H1 (cell line): ENCODE measurements at places on chromosomes 12 and 14. TPM values are rescaled to one million over a fixed set of nuclear protein-coding genes. Genes with fewer than 3 reads are reported as not detected.

The RAB15 gene
- 38.8 and 63.4 TPM in 2 replicates for polyA plus RNA-seq

The KLHDC2 gene
- 24.7 and 32.9 TPM in 2 replicates for polyA plus RNA-seq

The TGM1 gene
- 1.8 and 4.1 TPM in 2 replicates for polyA plus RNA-seq

The ARG2 gene
- polyA plus RNA-seq, result 52.8 and 59.1 TPM in 2 replicates

The SCNN1A gene
- 156 and 192 TPM in 2 replicates for polyA plus RNA-seq

The CCT2 gene
- polyA plus RNA-seq, result 153 and 244 TPM in 2 replicates

The CDK17 gene
- 5.5 and 5.8 TPM in 2 replicates for polyA plus RNA-seq

The NOVA1 gene
- polyA plus RNA-seq, result 4.9 and 6.8 TPM in 2 replicates

The SOAT2 gene
- polyA plus RNA-seq, result 0.08 and 0.13 TPM in 2 replicates

The ZDHHC22 gene
- 23.8 and 30.7 TPM in 2 replicates for polyA plus RNA-seq

The POTEG gene
- polyA plus RNA-seq, result not detected in 2 replicates

The PRR4 gene
- polyA plus RNA-seq, result 1.9 and 11.2 TPM in 2 replicates

The RERGL gene
- not detected in 2 replicates for polyA plus RNA-seq

The GYS2 gene
- polyA plus RNA-seq, result not detected in 2 replicates

The AKAP6 gene
- 0.05 and 0.09 TPM in 2 replicates for polyA plus RNA-seq

The OR4E2 gene
- not detected in 2 replicates for polyA plus RNA-seq

The TTC9 gene
- polyA plus RNA-seq, result 16.5 and 21.0 TPM in 2 replicates

The KRT75 gene
- polyA plus RNA-seq, result not detected in 2 replicates

The USP5 gene
- 66.5 and 83.9 TPM in 2 replicates for polyA plus RNA-seq

The GLT8D2 gene
- 5.0 and 9.8 TPM in 2 replicates for polyA plus RNA-seq

The BBOF1 gene
- 0.13 and 0.26 TPM in 2 replicates for polyA plus RNA-seq

The OR6C4 gene
- polyA plus RNA-seq, result not detected in 2 replicates

The GALNT16 gene
- 5.4 and 5.9 TPM in 2 replicates for polyA plus RNA-seq

The LRP1-AS gene
- polyA plus RNA-seq, result not detected in 2 replicates

The ACOT6 gene
- not detected in 2 replicates for polyA plus RNA-seq

The LRRIQ1 gene
- polyA plus RNA-seq, result 0.13 and 0.24 TPM in 2 replicates

The CEP290 gene
- polyA plus RNA-seq, result 2.1 and 3.5 TPM in 2 replicates

The PAX9 gene
- polyA plus RNA-seq, result 0.05 TPM in 1 of 2 replicates, not detected in the other

The SIX4 gene
- polyA plus RNA-seq, result 9.0 and 9.6 TPM in 2 replicates

The KRT85 gene
- not detected in 2 replicates for polyA plus RNA-seq

The LTB4R2 gene
- polyA plus RNA-seq, result 5.3 and 9.8 TPM in 2 replicates

The BEGAIN gene
- polyA plus RNA-seq, result 2.9 and 3.7 TPM in 2 replicates

The DLGAP5 gene
- polyA plus RNA-seq, result 9.1 and 16.9 TPM in 2 replicates

The KLRC2 gene
- not detected in 2 replicates for polyA plus RNA-seq

The L3HYPDH gene
- 11.2 and 12.1 TPM in 2 replicates for polyA plus RNA-seq

The CNTN1 gene
- 4.0 and 7.2 TPM in 2 replicates for polyA plus RNA-seq

The CPM gene
- polyA plus RNA-seq, result 0.33 and 0.85 TPM in 2 replicates

The SLC16A7 gene
- polyA plus RNA-seq, result 0.55 and 0.74 TPM in 2 replicates

The CD69 gene
- not detected in 2 replicates for polyA plus RNA-seq

The PALS1 gene
- 4.2 and 6.7 TPM in 2 replicates for polyA plus RNA-seq

The NRL gene
- polyA plus RNA-seq, result 2.1 and 2.2 TPM in 2 replicates

The CEBPE gene
- polyA plus RNA-seq, result 0.05 and 0.06 TPM in 2 replicates

The CABP1 gene
- 3.9 and 4.5 TPM in 2 replicates for polyA plus RNA-seq

The ABCD4 gene
- 47.9 and 99.4 TPM in 2 replicates for polyA plus RNA-seq

The ZNF839 gene
- polyA plus RNA-seq, result 8.1 and 10.0 TPM in 2 replicates

The MEG3 gene
- polyA plus RNA-seq, result 0.17 and 0.49 TPM in 2 replicates

The KLHL33 gene
- polyA plus RNA-seq, result 0.17 and 0.20 TPM in 2 replicates

The SMCO3 gene
- not detected in 2 replicates for polyA plus RNA-seq

The RFX4 gene
- polyA plus RNA-seq, result 0.05 and 0.06 TPM in 2 replicates

The PLCZ1 gene
- not detected in 2 replicates for polyA plus RNA-seq

The AMIGO2 gene
- 0.78 and 1.7 TPM in 2 replicates for polyA plus RNA-seq

The GPR68 gene
- 0.76 and 1.1 TPM in 2 replicates for polyA plus RNA-seq

The NPFF gene
- not detected in 2 replicates for polyA plus RNA-seq
